Effector memory CD8-positive, alpha-beta T cell (primary cell): ENCODE measurements at places on chromosomes 7 and 10.

- no peak for DNase-seq
Measured at GRCh38 chr7:120311028-120311788, 38.2 kb downstream of the KCND2 start.

- no peak for DNase-seq
Measured at GRCh38 chr7:83614112-83614511, 34.8 kb downstream of the SEMA3E start.

- DNase-seq = no peak
Measured at GRCh38 chr10:24197263-24197662, 11.7 kb upstream of the KIAA1217 start.

- no peak for DNase-seq
Measured at GRCh38 chr10:78044179-78044578, 10.5 kb downstream of the RPS24 start.

DNA sequence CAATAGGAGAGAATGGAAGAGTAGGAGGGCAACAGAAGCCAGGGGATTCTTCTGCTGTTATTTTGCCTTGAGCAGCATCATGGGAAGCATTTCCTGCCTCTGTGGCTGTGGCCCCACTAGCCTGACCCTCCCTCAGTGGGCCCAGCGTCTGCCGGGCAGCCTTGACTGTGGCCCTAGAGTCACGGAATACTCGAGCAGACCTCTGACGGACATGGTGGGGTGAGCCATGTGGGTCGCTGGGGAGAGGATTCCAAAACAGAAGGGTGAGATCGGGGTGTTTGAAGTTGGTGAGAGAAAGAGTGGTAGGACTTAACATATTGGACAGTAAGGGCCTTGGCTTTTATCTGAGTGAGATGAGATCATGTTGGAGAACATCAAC is 8.3 kb upstream of the PRKAG2 start:
- no peak for DNase-seq
